Vein endothelial cell (primary cell): ENCODE measurements at places on chromosomes 12 and 14. TPM values are rescaled to one million over a fixed set of nuclear protein-coding genes. Genes with fewer than 3 reads are reported as not detected.

RASSF9 gene
- total RNA-seq = 4.3 and 6.5 TPM in 2 replicates

MYG1 gene
- 34.2 and 45.7 TPM in 2 replicates for total RNA-seq

KRT6C gene
- total RNA-seq = not detected in 2 replicates

OR11H6 gene
- total RNA-seq = not detected in 2 replicates

NAV3 gene
- 33.0 and 53.9 TPM in 2 replicates for total RNA-seq
